ENCODE measurements at places on chromosomes 16 and 17.

- DNase-seq, result no peak
Measured at GRCh38 chr16:67923414-67924116, 8.1 kb downstream of the CTRL start.

- DNase-seq, result no peak
Measured at GRCh38 chr17:74768763-74769114, 7.4 kb downstream of the NAT9 start.

GRCh38 chr16:2824626-2825025, 5.5 kb upstream of the ZG16B start:
- DNase-seq, result no peak

DNA sequence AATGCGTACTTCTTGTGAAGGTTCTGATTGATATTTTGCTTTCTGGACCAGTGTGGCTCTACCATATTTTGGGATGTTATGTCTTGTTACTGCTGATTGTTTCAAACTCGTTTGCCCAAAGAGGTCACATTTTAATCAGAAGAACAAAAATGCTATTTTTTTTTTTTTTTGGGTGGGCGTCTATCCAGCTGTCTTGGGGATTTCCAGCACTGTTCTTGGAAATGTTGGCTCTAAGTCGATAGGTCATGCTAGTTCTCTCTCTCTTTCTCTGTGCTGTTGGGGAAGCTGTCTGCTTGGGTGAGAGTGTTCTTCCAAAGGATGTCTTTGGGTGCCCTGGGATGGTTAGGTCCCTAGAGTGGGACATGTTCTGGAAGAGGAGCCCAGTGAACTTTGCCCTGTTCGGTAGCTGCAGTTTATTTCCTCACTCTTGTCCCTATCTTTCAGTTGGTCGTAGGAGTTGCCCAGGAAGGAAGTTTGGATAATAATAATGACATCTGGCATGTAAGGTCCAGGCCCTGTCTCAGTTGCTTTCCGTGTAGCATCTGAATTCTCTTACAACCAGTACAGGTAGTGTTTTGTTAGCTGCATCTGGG, 2.9 kb downstream of the IRF8 start:
- DNase-seq, result no peak

DNA sequence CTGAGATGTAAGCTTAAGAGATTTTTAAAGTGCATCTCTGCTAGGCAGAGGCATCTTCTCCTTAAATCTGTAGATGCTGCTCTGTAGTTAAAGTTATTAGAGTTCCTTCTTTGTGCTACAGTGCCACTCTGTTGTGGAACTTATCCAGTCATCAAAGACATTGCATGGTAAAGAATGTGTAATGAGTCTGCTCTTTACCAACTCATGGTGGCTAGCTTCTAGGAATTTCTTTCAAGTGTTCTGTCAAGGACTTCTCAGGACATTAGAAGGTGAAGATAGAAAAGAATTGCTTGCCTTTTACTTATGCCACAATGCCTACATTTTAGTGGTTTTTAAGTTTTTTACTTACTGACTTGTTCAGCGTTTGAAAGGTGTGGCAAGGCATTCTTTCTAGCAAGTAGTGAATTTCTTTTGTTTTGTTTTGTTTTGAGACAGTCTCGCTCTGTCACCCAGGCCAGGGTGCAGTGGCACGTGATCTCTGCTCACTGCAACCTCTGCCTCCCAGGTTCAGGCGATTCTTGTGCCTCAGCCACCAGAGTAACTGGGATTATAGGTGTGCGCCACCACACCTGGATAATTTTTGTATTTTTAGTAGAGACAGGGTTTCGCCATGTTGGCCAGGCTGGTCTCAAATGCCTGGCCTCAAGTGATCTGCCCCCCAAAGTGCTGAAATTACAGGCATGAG, 20.3 kb upstream of the ARL2BP start:
- DNase-seq, result no peak
